ENCODE measurements at places on chromosomes 2 and 18. TPM values are rescaled to one million over a fixed set of nuclear protein-coding genes. Genes with fewer than 3 reads are reported as not detected.

- DNase-seq, result no peak
Measured at GRCh38 chr2:218209078-218209477, 7.9 kb upstream of the ARPC2 start.

DNA sequence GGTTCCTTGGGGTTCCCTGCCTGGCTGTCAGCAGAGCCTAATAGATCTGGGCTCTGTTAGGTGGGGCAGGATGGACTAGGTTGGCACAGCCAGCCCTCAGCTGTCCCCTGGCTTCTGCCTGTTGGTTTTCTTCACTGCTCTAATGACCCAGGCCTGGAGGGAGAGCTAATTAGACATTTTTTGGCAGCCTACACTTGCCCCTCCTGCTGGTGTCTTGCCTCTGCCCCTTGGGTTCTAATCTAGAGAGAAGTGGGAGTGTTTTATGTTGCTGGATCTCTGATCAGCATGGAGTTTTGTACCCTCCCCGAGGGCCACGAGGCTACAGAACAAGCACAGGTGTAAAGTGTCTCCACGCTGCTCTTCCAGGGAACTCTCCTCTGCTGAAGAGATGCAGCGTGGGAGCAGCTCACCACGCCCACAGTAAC is 199.4 kb upstream of the RASGRP3 start:
- DNase-seq, result no peak

GRCh38 chr2:60570251-60570650 is 16.8 kb upstream of the BCL11A start:
- no peak for DNase-seq

- DNase-seq, result no peak
Measured at GRCh38 chr2:196271795-196272194, 100.4 kb upstream of the STK17B start.

The C2orf81 gene
- 1.9 TPM for total RNA-seq

The MBP gene
- total RNA-seq, result 63.6 TPM

The MERTK gene
- 1.3 TPM for total RNA-seq

The DNAJC5G gene
- not detected for total RNA-seq
